RKO (cell line): ENCODE measurements at places on chromosomes 5 and 9.

DNA sequence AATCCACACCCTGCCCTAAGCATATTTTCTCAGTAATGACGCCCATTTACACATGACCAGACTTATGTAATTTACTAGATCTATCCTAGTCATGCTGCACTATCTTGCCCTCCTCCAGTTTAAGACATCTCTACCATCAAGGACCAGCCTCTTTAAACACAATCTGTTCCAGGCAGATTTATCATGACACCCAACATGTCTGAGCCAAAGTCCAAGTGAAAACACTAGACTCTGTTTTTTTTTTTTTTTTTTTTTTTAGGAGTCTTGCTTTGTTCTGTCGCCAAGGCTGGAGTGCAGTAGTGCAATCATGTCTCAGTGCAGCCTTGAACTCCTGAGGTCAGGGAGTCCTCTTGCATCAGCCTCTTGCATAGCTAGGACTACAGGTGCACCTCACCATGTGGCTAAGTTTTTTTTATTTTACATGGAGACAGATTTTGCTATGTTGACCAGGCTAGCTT is 354.6 kb downstream of the ARRDC3 start:
- DNase-seq: no peak

DNA sequence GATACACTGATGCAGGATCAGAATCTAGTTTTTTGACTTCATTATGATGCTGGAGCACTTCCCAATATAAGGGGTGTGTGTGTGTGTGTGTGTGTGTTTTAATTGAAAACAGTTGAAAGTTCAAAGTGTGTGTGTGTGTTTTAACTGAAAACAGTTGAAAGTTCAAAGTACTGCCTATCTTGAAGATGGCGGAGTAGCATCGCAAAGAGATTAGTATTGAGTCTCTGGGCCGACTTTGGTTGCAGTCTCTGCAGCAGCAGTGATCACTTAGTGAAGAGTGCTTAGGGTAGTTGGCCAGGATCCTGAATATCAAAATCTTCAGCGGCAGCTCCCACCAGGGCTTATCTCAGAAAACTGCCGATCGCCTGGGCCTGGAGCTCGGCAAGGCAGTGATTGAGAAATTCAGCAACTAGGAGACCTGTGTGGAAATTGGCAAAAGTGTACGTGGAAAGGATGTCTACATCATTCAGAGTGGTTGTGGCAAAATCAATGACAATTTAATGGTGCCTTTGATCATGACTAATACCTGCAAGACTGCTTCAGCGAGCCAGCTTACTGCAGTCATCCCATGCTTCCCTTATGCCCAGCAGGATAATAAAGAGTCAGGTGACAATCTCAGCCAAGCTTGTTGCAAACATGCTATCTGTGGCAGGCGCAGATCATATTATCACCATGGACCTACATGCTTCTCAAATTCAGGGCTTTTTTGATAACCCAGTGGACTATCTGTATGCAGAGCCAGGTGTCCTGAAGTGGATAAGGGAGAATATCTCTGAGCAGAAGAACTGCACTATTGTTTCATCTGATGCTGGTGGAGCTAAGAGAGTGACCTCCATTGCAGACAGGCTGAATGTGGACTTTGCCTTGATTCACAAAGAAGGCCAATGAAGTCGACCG is 7.3 kb upstream of the SCAI start:
- DNase-seq: peak; percentile 0

DNA sequence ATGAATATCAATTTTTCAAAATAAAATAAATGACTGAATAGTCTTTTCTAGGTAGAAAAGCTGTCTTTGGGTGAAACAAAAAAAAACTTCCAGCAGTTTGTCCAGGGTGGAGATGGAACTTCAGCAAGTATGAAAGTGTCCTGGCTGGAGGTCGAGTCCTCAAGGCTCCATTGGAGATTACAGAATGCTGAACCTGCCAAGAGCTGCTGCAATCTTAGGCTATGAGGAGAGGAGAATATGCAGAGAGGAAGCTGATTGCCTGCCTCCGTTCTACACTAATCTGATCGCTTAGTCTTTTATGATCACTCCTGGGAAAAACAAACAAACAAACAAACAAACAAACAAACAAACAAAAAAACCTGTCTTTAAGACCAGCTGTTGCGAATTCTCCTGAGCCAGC is 50.6 kb downstream of the NREP start:
- DNase-seq: no peak

DNA sequence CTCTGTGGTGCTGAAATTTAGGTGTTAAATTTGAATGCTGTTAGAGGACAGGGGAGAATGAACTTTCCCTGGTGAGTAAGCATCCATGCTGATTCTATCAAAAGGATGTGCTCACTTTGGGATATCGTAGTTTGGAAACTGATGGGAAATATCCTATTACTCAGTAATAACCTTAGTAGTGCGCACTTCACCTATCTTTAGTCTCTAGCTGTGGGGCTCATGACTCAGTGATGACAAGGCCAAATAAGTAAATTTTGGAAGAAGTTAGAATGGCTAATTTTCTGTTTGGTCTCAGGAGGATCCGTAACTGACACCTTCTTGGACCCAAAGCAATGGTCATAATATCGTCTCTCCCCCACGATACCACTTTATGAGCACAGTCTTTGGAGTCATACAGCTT is 448.4 kb downstream of the PSAT1 start:
- no peak for DNase-seq

DNA sequence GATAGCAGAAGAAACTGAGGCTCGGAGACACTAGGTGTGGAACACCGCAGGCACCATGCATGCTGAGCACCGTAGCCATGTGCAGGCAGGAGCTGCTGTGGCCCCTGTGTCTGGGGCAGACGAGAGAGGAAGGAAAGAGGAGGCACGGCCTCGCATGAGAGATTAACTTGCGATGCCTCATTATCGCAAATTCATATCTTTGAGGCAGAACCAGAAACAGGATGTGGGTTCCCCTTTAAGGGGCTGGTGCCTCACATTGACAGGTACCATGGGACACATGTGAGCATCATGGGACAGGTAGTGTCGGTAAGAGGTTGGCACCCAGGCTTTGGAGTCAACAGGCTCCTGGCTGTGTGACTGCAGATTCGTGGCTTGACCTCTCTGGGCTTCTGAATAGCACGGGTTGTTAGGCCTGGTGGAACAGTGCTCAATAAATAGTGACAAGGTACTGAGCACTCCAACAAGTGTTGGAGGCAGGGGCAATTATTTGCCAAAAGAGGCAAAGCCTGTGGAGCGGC is 40.8 kb downstream of the NAIF1 start:
- no peak for DNase-seq

GRCh38 chr9:8301296-8301695 is 501.7 kb upstream of the DMAC1 start:
- no peak for DNase-seq

GRCh38 chr5:38099205-38100168 is 158.9 kb upstream of the EGFLAM start:
- DNase-seq: no peak

DNA sequence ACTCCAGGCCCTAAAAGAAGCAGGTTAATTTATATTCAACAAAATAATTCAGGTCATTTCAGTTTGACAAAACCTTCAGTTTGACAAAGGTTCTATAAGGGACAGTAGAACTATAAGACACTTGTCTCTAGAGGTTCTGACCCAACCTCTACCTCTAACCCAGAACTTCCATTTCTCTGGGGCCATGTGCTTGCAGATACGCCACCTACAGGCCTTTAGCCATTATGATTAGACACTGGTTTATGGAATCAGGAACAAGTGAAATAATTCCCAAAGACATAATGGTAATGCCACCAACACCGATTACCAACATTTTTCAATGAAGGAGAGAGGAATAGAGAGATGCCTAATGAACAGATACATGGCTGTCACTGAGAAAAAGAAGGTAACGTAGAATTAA is 733.9 kb downstream of the PRELID2 start:
- DNase-seq: peak; percentile 6

DNA sequence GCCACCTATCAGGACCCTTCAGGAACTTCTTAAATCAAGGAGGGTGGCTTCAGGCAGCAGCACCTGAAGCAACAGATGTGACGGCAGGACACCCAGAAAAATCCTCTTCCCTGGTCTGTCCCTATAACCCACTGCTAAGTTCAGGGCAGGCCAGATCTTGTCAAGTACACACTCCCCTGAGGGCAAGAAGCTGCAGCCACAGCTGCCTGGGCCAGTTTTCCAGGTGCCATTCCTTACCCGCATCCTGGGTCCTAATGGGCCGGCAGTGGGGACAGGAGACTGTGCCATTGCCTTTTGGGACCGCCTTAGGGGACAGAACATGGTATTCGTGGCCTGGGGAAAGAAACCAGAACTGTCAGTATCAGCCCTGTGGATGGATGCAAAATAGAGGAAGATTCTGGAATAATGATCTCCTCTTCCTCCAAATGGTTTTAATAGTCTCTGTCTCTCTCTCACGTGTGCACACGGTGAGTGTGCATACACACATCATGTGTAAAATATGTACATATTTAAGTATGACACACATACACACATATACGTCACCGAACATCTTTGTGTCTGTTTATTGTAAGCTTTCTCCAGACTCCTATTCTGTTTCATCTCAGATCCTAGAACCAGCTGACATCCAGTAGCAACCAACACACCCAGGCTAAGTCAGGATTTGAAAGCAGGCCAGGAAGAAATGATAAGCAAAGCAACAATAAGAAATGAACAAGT is 14.0 kb downstream of the ORM2 start:
- DNase-seq: no peak

GRCh38 chr5:92922231-92922967 is 658.6 kb downstream of the NR2F1-AS1 start:
- no peak for DNase-seq

GRCh38 chr5:73564675-73565074 is 764 bp downstream of the ANKRA2 start:
- peak; percentile 47 for DNase-seq

GRCh38 chr5:151498395-151499155 is 51.2 kb downstream of the SLC36A1 start:
- no peak for DNase-seq

GRCh38 chr9:35338561-35339274 is 151.2 kb upstream of the RUSC2 start:
- DNase-seq: no peak

GRCh38 chr5:175860531-175861045 is 10.8 kb upstream of the CPLX2 start:
- DNase-seq: no peak

DNA sequence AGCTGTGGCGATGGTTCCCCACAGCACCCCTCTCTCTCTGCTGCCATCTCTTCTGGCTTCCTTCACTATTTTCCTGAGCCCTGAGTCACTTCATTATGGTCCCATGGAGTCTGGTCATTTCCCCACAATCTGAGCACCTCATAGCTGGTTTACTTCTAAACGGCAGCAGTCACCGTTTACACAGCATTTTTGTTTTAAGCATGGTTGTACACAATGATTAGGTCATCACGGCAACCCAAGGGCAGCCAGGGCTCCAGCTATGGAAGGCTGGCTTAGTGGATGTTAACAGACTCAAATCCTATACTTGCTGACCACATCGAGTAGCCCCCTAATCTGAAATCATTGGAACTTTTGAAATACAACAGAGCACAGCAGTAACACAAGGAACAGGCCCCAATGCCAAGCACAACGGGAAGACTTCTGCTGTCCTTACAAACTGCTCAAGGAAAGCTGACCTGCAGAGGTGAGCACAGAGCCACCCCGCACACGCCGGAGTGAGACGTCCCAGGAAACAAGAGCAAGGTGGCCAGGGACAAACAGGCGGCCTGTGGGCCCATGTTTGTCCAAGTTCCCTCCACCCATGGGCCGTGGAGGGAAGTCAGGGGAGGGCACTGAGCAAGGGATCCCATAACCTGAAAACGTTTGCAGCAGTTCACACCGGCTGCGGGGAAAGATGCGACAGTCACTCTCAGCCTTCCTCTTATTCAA is 22.9 kb downstream of the CAMSAP1 start:
- DNase-seq: peak; percentile 44

DNA sequence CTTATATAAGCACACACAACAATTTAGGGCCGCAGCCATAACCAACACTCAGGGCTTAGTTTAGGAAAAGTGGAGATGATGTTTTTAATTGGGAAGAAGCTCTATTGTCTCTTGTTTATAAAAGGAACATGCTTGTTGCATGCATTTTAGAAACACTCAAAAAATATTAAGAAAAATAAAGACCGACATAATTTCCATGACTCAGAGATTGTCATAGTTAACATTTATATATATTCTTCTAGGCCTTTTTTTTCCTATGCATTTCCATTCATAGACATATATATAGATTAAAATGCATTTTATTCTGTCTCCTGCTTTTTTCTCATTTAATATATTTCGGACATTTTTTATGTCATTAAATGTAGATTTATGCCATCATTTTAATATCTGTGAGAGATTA is 13.6 kb upstream of the ARSI start:
- no peak for DNase-seq

- DNase-seq: no peak
Observed at GRCh38 chr5:135451581-135452320, 400 bp downstream of the TIFAB start.

- DNase-seq: no peak
Observed at GRCh38 chr9:134662143-134662876, 20.7 kb downstream of the COL5A1 start.

DNA sequence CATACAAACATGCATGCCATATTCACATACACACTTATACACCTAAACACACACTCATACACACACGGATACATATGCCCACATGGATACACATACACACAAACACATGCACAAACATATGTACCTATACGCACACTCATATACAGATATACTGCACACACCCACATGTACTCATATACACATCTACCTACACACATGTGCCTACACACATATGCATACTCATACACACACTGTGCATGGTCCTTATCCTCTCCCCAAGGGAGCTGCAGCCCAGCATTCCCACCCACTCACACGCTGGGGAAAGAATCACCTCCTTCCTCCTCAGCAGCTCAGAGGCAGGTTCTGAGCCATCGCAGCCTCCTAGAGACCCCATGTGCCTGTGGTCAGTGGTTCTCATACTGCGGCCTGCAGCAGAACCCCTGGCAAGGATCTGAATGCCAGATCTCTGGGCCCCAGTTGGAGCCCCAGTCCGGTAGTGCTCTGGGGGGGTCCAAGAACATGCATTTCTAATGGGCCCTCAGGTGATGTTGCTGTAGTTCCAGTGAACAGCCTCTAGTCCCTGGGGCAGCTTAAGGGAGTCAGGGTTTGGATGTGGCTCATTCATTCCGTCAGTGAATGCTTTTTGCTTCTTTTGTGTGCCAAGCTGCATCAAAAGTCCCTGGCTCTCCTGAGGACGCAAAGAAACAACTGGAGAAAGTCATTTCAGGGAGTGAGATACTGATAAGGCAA is 39.0 kb downstream of the SEMA4D start:
- no peak for DNase-seq

DNA sequence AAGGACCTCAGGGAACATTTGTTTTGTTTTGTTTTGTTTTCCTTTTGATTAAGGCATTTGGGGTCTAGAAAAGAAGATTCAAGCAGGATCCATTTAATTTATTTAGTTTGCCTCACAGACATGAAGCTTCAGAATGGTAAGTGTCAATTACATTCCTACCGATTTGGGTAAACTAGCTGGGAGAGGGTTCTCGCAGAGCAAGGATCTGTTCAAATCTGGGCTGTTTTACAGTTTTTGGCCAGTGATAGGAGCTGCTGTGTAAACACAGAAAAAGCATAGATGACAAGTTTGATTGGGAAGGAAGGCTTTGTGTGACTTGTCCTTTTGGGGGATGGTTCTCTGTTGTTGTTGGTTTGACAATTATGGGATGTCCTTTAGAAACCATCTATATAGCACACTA is 470.3 kb upstream of the WWC1 start:
- DNase-seq: no peak
